ENCODE measurements at places on chromosomes 12 and 14. TPM values are rescaled to one million over a fixed set of nuclear protein-coding genes. Genes with fewer than 3 reads are reported as not detected.

IQSEC3 gene
- polyA plus RNA-seq = 6.1 TPM

PPP1R12A gene
- polyA plus RNA-seq = 110 TPM

FOXN4 gene
- polyA plus RNA-seq = 0.63 TPM

DCAF11 gene
- 60.6 TPM for polyA plus RNA-seq

GDF3 gene
- polyA plus RNA-seq = not detected

REC8 gene
- 38.5 TPM for polyA plus RNA-seq

MORN3 gene
- 2.8 TPM for polyA plus RNA-seq

IL23A gene
- polyA plus RNA-seq = 0.83 TPM

KLRD1 gene
- polyA plus RNA-seq = 1.8 TPM

CIDEB gene
- polyA plus RNA-seq = 13.9 TPM

TEX52 gene
- polyA plus RNA-seq = 2.3 TPM

ITGB7 gene
- 1.8 TPM for polyA plus RNA-seq

B4GALNT3 gene
- polyA plus RNA-seq = 7.7 TPM

SLC25A21 gene
- 2.9 TPM for polyA plus RNA-seq

FLVCR2 gene
- polyA plus RNA-seq = 7.6 TPM

PTGER2 gene
- polyA plus RNA-seq = 5.9 TPM

MUCL1 gene
- not detected for polyA plus RNA-seq

HVCN1 gene
- polyA plus RNA-seq = 19.3 TPM

NRXN3 gene
- polyA plus RNA-seq = 1.4 TPM

PLXNC1 gene
- 11.5 TPM for polyA plus RNA-seq

OR6C2 gene
- polyA plus RNA-seq = not detected

LRRC10 gene
- polyA plus RNA-seq = not detected

TMEM229B gene
- polyA plus RNA-seq = 0.71 TPM

MDP1 gene
- polyA plus RNA-seq = 9.8 TPM

MMP19 gene
- polyA plus RNA-seq = 11.8 TPM

POP5 gene
- 50.8 TPM for polyA plus RNA-seq

POTEG gene
- polyA plus RNA-seq = not detected

BLOC1S1 gene
- 73.6 TPM for polyA plus RNA-seq

TAS2R19 gene
- polyA plus RNA-seq = 1.8 TPM

BCL11B gene
- 3.2 TPM for polyA plus RNA-seq

RPS26 gene
- polyA plus RNA-seq = 114 TPM

HHIPL1 gene
- polyA plus RNA-seq = 2.2 TPM

Data from left lung (tissue), 14 donors.